ENCODE measurements at places on chromosomes 6 and 20.
A peak's percentile ranks its signal among the peaks of the same experiment; 100 is the strongest.

DNA sequence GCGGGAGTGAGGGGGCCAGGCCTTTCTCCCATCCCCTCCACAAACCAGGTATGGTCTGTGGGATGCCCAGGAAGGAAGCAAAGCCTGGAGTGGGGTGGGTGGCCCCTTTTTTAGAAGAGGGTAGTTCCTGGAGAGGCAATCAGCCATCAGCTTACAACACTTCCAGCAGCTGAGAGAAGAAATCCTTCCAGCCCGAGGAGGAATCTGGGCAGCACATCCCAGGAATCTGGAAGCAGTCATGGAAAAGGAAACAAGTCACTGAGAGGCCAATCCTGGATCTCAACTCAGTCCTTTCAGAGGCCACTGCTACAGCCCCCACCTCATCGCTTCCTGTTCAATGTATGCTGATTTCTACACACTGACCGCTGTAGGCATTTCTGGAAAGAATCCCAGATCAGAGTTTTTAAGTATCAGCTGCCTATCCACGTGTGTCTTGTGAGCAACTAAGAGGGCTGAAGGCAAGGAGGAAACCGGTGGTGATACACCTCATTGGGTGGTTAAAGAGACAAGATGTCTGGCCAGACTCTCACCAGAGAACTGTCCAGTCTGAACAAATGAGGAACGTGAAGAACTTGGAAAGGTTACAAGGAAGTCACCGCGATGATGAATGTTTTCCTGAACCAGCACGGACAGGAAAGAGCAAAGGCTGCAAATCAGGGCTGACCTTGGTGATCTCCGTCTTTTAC is 92.9 kb upstream of the SHLD1 start:
- DNase-seq = no peak

DNA sequence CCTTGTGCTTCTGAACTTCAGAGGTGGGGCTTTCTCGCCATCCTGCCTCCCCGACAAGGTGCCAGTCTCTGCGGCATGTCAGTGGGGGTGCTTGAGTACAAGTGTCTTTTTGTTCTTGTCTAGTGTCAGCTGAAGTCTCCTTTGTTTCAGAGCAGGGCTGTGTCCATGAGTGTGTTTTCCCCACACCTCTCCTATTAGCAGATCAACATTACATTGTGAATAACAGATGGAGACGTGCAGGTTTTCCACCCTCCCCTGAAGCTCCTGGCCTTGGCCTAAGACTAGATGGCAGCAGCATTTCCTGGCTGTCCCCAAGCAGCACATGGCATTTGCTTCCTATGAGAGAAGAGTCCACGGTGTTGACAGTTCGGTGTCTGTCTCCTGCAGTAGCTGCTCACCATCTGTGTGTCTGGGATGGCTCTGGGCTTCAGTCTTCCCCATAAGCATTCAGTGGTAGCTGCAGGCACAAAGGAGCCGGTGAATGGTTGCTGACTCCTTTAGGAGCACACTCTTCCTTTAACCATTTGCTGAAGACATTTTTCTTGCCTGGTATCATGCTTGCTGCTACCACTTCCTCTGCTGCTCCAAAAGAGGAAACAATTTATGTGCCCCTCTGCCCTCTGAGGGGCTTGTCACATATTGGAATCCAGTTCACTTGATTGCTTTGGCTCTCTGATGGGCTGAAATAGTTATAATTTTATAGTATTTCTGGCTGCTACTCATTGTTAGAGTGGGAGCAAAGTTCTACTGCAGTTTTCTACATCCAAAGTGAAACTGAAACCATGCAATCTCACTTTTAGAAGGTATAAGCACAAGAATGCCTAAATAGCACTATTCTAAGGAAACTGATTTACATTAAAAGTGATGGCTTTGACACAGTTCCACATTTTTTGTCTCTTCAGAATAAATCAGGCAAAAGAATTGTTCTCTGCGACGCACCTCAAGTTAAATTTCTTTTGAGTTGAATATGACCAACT is 913.0 kb downstream of the C6orf118 start:
- DNase-seq = no peak

- no peak for DNase-seq
These were observed 28.6 kb downstream of the PSMG4 start for GRCh38 chr6:3287308-3287707.

GRCh38 chr20:18615020-18615650 is 27.3 kb downstream of the DTD1 start:
- no peak for DNase-seq

DNA sequence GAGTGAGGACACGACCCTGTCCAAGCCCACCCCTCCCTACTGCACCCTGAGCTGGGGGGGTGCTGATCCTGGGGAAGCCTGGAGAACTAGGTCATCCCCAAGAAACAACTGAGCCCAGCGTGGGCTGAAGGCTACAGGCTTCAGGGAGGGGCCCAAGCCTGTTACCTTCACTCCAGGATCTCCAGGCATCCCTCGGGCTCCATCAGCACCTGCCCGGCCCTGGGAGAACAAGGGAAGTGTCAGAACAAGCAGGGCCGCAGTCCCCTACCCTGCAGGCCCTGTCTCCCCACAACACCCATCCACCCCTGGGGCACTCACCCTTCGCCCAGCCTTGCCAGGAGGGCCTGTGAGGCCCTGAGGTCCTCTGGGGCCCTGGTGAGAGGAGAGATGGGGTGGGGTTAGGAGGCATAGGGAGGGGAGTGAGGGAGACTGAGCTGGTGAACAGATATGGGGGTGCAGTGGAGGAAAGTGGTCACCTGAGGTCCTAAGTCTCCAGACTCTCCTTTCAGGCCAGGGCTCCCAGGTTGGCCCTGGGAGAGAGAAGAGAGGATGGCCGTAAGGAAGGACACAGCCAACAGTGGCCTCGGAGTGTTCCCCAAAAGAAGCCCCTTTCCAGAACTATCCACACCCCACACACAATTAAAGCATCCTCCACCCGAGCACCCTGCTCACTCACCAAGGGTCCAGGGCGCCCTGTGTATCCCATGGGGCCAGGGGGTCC is 13.4 kb downstream of the COL11A2 start:
- no peak for DNase-seq

- DNase-seq = no peak
These were observed 279.6 kb upstream of the PRDM1 start for GRCh38 chr6:105806486-105806920.

DNA sequence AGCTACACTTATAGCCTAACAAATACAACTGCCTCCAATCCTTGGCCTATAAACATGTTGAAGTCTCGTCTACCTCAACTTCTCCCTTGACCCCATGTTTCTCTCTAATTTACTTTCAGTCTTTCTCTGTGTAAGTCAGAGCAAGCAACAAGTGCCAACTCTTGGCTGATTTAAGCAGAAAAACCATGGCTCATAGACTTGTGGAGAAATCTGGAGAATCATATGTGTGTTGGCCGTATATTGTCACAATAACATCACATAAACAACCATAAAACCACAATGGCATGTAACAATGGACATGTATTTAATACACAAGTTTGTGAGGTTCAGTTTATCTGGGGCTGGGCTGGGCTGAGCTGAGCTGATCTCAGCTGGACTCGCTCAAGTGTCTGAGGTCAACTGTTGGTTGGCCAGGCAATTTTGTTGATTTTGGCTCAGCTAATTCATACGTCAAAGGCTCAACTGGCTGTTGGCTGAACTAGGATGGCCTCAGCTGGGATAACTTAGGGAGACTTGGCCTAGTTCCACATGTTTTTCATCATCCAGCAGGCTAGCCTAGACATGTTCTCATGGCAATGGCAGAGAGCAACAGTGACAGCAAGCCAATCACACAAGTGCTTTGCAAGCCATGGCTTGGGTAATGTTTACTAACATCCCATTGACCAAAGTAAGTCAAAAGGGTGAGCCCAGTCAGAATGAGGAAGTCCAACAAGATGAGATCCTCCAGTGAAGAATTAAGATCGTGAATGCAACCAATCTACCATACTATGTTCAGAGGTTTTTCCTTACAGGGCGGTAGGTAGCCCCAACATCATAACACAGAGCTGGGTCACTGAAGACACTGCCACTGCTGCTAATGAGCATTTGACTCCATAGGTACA is 12.9 kb upstream of the TBC1D22B start:
- DNase-seq = peak; percentile 100

GRCh38 chr20:51961964-51962761 is 159.8 kb upstream of the SALL4 start:
- DNase-seq = no peak

GRCh38 chr6:163675611-163676010 is 261.1 kb downstream of the QKI start:
- no peak for DNase-seq

DNA sequence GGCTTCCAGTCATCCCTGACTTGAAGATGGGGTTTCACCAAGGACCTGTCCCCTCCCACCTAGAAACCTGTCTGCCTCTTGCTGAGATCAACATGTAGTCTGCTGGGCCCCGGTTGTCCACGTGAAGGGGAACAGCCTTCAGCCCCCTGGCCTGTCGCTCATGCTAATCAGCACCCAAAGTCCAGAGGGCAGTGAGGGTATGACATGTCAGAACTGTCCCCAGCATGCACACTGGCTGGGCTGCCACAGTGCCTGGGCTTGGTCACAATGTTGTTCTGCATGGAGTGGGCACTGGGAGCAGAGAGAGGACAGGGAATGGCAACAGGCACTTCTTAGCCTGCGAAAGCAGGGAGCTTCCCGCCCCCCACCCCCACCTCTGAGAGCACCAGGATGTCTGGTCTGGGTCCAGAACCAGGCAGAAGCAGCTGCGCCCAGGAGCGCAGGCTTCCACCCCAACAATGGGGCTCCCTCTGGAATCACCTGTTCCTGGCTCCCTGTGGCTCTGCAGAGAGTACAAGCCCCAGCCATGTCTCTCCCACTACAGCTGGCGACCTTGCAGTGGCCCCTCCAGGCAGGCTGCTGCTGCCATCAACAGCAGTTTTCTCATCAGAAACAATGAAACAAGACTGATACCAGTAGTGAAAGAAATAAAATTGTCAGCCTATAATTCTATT is 182.7 kb downstream of the KHDRBS2 start:
- no peak for DNase-seq

DNA sequence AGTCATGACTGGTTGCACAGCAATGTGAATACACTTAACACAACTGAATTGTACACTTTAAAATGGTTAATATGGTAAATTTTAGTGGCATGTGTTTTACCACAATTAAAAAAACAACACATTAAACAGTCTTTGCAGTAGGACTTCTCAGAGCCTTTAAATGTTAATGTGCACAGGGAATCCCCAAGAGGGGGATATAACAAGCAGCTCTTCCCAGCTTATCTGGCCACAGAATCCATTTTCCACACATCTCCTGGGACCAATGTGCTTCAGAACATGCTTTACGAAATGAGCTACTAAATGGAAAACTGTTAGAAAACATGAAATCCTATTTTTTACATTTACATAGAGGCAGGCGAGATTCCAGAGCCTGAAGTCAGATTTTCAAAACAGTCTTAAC is 44.4 kb downstream of the FYN start:
- DNase-seq = no peak

DNA sequence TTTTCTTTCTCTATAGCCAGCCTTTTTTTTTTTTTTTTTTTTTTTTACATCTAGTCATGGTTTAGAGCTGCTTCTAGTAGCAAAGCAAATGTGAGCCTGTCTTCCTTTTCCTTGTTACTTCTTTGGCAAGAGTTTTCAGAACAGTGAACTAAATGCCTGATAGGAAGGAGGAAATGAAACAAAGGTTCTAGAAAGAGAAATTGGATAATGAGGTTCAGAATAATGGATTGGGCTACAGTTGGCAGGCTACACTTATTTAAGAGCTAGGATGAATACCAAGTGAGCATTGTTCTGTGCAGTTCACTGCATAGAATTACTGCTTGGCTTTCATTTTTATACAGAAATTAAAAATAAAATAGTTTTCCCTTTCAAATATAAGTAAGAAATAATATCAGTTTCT is 78.6 kb downstream of the HIVEP1 start:
- DNase-seq = no peak

GRCh38 chr6:6545616-6546317 is 42.8 kb upstream of the LY86 start:
- no peak for DNase-seq

DNA sequence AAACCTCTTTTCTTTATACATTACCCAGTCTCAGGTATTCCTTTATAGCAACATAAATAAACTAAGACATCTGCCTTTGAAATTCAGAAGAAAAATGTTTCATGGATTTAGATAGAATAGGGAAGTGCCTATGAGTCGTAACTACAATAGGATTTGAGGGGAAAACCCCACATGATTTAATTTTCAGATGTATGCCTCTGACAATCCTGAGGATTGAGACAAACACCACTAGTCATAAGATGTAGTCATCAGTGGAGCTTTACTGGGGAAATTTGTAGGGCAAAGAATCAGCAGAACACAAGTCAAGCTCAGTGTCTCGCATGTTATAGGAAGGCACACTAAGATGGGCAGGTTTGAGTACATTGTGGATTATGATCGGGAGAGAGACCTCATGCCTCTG is 566.4 kb downstream of the BMP2 start:
- DNase-seq = no peak

- DNase-seq = no peak
These were observed 319.1 kb upstream of the NT5E start for GRCh38 chr6:85130743-85131142.

- DNase-seq = no peak
These were observed 35.9 kb downstream of the FOXC1 start for GRCh38 chr6:1645466-1646185.

DNA sequence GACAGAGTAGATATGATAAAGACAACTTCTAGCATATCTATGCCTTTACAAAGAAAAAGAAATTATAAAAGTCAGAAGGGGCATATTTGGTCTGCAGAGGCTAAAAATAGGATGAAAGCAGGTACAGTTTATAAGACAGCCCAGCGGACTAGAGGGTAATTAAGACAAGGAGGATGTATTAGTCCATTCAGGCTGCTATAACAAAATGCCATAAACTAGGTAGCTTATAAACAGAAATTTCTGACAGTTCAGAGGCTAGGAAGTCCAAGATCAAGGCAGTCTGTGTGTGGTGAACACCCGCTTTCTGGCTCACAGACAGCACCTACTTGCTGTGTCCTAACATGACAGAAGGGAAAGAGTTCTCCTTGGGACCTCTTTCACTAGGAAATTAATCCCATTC is 5.7 kb downstream of the HBS1L start:
- no peak for DNase-seq

DNA sequence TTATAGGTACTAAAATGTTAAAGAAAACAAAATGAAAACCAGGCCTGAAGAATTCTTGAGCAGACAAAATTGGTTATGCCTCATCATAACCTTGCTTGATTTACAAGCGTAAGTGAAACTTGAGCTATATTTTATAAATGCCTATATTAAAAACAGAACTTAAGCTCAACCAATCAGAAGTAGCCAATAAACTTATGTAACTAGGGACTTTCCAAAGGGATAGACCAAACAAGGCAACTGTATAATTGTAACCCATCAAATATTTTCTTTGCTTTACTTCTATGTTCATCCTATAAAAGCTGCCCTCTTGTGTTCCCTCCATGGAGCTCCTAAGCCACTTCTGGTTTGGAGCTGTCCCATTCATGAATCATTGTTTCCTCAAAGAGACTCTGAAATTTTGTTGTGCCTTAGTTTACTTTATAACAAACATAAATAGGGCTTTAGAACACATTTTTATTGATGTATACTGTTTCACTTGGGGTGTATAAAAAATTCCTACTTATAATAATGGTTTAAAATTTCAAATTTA is 101.6 kb upstream of the CARMIL1 start:
- no peak for DNase-seq

DNA sequence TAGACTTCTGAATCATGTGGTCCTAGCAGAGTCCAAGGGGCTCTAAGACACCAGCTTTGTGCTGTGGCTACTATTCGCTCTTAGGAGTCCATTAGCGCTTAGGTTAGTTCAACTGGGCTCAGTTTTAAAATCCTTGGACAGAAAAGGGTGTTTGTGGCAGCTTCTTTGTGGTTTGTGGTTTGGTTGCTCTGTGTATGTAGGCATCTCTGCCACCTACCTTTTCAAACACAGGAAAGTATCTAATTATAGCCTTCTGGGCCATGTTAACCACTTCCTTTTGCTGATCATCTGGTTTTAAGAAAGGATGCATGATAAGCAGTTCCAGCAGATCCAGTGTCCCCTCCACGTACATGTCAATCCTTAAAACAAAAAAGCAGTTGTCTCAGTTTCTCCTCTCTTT is 10.8 kb downstream of the GSTA4 start:
- DNase-seq = no peak
